Stimulated activated CD4-positive, alpha-beta T cell treated with anti-CD3 and anti-CD28 coated beads, Interleukin-12 subunit alpha, Interleukin-12 subunit beta, amount 100 ng/mL, for 48 hours (primary cell): ENCODE measurements at places on chromosomes 12 and 14.

DNA sequence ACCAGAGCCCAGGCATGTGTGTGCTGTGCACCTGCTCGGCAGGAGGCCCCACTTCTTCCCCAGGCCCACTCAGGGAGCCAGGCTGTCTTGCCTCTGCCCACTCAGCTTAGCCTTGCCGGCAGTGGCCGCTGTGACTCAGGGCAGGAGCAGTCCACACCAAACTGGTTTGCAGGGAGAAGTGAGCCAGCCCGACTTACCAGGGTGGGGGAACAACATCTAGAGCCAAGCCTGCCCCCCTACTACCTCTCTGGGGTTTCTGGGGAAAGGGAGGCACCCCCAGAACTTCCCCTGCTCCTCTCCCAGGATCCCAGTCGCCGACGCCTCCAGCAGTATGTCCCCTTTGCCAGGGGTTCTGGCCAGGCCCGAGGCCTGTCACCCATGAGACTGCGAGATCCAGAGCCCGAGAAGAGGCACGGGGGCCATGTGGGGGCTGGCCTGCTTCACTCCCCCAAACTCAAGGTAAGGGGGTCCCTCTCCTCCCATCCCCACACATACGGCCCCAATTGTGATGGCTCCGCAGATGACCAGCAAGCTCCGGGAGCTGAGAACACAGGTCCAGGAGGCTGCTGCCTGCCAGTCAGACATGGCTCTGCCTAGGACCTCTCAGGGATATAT, 3.0 kb downstream of the PLEKHG6 start:
- no peak for DNase-seq

DNA sequence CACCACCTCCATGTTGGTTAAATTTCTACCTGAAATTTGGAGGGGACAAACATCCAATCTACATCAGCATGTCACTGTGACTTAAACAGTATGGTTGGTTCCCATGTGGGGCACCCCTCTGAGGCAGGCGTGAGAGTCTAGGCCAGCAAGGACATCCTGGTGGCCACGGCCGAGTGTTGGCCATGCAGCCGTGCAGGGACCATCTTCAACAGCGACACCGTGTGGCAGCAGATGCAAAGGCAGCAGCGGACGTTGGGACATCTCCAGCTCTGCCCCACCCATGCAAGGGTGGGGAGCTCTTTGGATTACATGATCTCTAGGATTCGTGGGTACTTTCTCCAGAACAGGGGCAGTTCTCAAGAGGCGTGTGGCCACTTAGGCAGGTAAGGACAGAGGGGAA, 49.8 kb downstream of the NOC4L start:
- no peak for DNase-seq

DNA sequence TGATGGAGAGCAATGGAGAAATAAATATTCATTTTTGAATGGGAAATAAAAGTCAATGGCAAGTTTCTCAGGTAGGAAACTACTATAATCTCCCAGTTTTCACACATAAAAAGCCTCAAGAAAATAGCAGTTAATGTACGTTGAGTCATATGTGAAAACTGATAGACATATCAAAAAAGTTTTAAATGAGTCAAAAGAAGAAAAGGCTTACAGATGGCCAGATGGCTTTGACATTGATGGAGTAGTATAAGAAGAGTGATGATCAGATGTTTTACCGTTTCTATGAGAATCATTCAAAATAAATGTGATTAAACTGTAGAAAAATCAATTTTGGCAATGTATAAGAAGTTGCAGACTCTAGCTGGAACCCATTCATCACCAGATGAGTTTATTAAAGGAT, 97.8 kb downstream of the LLPH start:
- DNase-seq, result no peak

DNA sequence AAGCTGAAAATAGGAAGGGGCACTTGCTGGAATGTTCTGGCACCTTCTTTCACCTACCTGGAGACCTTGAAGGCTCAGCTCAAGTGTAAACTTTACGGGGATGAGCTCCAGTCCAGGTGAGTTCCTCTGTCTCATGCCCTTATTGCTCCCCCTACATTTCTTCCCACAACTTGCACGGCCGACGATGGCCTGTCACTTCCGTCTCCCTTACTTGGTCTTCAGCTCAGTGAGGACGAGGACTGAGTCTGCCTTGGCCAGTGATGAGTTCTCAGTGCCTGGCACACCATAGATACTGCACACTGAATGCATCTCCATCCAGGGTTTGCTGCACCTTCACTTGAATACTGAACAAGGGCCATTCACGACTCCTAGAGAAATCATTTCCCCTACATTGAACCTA, 21.4 kb downstream of the ADGRD1 start:
- no peak for DNase-seq

DNA sequence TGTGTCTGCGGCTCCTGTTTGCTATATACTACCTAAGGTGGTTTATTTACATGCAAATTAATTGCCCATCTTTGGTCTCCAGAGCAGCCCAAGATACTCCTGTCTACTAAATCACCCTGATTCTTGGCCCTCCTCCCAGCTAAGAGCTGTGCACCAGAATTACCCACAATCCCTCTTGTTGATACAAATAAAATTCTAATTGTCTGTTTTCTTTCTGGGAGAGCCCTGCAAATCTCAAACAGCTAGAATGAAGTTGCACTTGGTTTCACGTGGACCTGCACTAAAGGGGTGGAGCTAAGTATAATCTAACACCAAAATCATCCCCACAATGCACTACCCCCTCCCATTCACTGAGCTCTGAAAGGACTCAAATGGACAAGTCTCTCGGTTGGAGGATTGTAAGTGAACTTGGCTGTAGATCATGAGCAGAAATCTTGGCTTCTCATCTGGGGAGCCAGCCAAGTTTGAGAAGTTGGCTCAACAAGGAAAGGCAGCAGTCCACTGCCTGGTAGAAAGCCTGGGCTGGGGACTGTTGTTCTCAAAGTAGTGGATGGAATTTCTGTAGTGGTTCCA, 6.6 kb downstream of the MAX start:
- DNase-seq, result no peak

GRCh38 chr12:59086126-59086525, 165.8 kb upstream of the LRIG3 start:
- DNase-seq, result no peak

- DNase-seq, result no peak
Measured at GRCh38 chr12:45668641-45669040, 60.9 kb upstream of the ARID2 start.

- DNase-seq, result no peak
Measured at GRCh38 chr12:114547636-114548035, 136.3 kb downstream of the TBX3 start.

GRCh38 chr14:35898217-35898775, 72.2 kb downstream of the BRMS1L start:
- no peak for DNase-seq

DNA sequence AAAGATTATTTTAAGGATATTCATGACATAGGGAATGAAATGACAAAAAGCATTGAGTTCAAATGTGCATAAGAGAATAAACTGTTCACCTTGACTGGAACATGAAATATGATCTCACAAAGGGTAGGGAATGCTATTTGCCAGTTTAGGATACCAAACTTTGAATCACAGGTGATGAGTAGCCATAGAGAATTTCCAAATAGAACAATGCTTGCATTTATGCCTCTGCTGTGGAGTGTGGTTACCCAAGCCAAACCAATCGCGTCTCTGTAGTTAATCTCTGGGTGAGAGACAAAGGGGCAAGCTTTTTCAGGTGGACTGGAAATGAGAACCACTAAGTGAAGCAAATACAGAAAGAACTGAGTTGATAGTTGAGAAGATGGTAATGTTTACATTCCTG, 371.1 kb upstream of the RPL10L start:
- DNase-seq, result no peak

DNA sequence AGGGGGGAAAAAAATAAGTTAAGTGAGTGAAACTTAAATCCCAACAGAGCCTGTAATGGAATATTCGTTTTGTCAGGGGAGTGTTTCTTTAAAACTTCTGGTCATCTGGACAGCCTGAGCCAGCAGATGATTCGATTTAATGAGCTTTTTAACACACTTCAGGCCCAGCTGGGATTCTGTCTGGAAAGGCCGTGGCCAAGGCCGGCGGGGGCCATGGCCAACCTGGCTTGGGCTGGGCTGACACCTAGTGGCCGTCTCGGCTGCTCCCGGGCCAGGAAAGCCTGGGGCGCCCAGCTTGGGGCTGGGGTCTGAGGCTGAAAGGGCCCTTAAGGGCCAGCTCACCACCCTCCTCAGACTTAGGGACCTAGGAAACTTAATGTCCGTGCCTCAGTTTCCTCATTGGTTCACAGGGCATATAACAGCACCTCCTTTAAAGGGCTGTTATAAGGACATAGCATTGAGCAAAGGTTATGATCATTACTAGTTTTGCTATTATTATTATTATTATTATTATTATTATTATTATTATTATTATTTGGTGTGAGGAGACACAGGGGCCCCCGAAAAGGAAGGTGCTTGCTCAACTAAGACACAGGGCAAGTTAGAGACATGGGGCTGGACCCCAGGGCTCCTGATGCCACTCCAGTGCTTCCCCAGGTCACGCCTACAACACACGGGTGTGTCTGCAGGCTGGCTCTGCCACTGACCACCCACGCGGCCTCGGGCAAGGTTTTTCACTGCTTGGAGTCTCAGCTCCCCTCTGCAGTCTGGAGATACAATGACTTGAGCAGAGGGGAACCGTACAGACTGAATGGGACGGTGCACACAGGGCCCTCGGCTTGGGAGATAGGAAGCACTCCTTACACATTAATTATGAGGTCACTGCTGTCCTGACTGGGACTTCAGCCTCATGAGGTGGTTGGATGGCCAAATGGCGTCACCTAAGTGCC, 84.0 kb downstream of the SYNE3 start:
- DNase-seq, result no peak

DNA sequence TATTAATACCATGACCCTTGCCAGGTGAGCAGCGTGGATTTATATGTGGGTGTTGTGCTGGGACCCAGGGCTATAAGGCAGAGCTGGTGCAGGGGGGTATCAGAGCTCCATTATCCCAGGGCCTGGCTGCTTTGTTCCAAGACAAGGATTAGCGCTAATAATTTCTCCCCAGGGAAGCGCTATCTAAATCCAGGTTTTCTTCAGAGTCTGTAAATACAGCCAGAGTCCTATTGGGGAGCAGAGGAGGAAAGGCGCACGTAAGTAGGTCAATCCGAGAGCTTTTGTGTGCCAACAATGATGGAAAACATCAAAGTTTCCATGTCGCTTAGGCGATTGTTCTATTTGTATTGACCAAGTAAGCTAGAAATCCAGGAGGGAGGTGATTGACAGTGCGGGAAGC, 1009.7 kb downstream of the VRK1 start:
- no peak for DNase-seq

DNA sequence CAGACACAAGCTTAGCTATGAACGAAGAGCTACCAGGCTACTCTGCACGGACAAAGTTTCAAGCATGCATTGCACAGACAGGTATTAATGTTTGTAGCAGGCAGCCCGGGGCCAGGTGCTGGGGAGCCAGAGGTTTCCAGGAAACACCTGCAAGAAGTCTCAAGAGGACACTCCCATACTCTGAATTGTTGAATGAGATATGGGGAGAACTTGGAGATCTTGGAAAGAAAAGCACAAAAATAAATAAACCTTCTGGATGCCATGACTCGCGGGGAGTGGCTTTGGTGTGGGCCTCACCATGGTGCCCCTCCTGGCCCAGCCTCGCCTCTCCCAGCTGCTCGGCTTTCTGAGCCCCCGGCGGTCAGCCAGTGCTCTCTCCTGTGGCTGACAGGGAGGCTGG, 186.8 kb downstream of the TTC7B start:
- no peak for DNase-seq

DNA sequence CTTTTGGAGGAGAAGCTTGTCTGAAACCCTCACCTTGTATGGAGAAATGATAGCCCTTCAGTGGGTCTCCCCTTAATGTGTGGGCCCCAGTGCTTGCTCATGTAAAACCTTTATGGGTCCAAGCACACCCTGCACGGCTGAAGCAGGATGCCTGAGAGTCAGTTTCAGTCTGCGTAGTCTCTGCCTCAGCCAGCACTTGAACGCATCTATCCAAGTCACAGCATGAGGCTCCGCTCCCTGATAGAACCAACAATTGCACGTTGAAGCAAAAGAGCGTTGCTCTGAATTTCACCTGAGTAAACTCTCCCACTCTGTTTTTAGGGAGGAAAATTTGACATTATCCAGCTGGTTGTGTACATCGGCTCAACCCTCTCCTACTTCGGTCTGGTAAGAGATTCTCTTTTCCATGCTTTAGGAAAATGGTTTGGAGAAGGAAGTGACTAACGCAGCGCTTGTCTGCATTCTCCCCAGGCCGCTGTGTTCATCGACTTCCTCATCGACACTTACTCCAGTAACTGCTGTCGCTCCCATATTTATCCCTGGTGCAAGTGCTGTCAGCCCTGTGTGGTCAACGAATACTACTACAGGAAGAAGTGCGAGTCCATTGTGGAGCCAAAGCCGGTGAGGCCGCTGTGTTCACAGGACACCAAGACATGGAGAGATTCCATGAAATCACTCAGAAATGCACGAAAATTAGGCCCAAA, 33.0 kb upstream of the P2RX4 start:
- DNase-seq, result no peak

- no peak for DNase-seq
Measured at GRCh38 chr12:26031827-26032226, 73.3 kb downstream of the RASSF8 start.

DNA sequence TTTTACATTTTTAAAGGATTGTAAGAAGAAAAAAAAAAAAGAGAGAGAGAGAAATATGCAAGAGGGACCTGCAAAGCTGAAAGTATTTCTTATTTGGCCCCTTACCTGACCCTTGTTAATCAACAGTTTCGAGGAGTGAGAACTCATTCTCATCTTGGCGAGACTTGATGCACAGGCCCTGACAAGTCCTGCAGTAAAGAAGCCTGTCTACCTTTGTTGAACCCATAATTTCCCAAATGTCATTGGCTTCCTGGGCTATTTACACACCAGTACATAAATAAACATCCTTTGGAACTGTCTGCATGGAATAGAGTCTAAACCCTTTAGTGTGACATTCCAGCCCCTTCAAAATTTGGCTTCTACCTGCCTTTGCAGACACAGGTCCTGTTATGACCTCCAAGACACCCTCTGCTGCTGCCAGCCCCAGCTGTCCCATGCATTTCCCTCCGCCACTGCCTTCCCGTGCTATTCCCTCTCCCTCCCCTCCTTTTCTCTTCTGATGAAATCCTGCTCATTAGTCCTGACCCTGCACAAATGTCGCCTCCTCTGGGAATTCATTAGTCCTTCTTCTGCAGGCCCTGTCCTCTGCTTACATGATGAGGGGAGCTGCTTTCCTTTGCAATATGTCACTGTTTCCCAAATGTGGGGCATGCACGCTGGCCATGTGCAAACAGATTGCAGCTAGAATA, 35.1 kb downstream of the MYL2 start:
- DNase-seq, result no peak

DNA sequence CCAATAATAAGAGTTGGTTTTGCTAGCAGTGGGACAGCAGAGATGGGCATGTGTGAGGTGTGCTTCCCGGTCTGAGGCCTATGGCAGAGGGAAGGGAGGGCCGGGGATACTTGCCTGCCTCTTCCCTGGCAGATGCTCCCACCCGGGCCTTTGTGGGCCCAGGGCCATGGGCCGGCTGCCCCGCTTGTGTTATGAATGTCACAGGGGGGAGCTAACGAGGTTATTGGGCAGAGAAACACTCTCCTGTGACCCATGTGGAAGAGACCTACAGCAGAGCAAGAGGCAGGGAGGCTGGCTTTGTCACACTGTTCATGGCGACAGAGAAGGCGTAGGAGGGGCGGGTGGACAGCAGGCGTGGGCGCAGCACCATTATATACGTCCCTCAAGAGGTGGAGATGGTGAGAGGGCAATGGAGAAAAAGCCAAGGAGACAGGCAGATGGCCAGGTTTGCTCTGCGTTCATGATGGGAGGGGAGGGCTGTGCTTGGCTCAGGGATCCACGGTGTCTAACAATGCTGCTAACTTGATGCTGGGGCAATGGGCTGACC, 13.3 kb downstream of the CCND2 start:
- DNase-seq, result no peak

GRCh38 chr12:90851800-90852718, 102.9 kb downstream of the CCER1 start:
- DNase-seq, result no peak

GRCh38 chr14:59771577-59771976, 99.0 kb downstream of the RTN1 start:
- no peak for DNase-seq
